ENCODE measurements at places on chromosomes 5 and 9.

DNA sequence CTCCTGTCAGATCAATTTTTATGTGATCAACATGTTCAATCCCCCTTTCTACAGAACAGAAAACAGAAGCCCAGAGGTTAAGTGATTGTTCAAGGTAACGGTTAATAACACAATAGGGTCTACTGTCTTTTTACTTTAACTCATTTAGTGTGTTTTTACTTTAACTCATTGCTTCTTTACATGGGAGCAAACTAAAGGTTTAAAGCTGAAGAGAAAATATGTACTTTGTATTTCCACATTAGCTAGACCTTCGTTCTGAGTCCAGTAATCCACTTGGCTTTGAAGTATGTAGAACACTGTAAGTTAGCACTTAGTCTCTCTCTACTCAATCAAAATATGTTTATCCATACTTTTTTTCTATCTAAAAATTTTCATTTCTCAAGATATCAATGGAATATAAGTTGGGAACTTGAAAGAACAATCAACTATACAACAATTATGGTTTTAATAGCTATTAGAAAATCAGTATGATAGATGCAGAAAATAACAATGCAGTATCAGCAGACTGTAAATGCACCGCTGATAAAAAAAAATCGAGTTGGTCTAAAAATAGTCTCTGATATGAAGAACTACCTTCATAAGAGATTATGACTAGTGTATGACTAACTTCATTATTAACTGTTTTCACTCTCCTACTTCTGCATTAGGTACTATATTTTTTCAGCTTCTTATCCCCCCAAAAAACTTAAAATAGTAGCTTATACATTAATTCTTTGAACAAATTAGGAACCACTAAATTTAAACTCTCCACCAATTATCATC lies 20.6 kb downstream of the PGGT1B start:
- no peak for DNase-seq

DNA sequence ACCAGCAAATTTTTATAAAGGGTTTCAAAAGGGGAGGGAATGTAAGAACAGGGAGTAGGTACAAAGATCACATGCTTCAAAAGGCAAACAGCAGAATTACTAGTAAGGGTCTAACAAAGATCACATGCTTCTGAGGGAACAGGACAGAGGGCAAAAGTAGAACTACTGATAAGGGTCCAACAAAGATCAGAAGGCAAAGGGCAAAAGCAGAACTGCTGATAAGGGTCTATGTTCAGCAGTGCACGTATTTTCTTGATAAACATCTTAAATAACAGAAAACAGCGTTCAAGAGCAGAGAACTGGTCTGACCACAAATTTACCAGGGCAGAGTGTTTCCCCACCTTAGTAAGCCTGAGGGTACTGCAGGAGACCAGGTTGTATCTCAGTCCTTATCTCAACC lies 469.5 kb upstream of the PIK3R1 start:
- no peak for DNase-seq

GRCh38 chr9:133685653-133686609 lies 49.8 kb downstream of the DBH start:
- no peak for DNase-seq

DNA sequence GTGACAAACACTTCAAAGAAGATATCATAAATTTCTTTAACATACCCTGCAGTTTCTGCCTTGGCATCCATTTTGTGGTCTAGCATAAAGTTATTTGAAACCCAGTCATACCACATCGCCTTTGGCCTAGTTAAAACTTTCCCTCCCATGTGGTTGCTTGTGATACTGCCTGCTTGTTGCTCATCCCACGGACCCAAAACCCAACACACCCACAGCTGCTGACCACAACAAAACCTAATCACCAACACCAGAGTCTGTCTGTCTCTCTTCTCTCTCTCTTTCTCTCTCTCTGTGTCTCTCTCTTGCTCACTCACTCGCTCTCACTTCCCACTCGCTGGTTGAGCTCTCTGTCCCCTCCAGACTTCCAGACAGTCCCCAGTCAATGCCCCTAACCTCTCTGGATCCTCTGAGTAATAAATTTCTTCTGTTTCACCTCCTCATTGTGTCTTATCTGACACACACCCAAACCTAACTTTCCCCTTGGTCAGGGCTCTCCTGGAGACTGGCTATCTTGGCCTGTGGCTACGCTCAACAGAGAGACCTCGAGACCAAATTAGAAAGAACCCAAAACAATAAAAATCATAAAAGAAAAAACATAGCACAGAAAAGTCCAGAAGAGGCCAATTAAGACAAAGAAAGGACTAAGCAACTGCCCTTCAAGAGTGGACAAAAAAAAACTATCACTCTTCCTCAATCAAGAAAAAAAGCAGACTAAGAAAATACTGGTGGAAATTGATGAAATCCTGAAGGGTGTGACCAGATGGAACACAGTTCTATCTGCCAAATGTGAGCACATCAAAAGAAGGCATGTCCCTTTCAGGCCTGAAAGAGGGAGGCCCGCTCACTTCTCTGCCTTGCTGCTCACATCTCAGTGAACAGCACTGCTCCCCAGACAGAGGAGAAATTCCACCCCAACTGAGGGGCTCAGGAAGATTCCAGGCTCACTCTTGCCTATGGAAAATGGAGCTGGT lies 41.5 kb downstream of the TTLL11 start:
- DNase-seq: no peak

GRCh38 chr5:151899399-151899798 lies 25.3 kb downstream of the GLRA1 start:
- no peak for DNase-seq

All from retinal pigment epithelial cell (primary cell).